ENCODE measurements at places on chromosomes 1 and 21.

GRCh38 chr1:156382561-156382960, 13.6 kb downstream of the RHBG start:
- no peak for DNase-seq

GRCh38 chr1:229205854-229206253, 65.1 kb upstream of the RAB4A start:
- no peak for DNase-seq

DNA sequence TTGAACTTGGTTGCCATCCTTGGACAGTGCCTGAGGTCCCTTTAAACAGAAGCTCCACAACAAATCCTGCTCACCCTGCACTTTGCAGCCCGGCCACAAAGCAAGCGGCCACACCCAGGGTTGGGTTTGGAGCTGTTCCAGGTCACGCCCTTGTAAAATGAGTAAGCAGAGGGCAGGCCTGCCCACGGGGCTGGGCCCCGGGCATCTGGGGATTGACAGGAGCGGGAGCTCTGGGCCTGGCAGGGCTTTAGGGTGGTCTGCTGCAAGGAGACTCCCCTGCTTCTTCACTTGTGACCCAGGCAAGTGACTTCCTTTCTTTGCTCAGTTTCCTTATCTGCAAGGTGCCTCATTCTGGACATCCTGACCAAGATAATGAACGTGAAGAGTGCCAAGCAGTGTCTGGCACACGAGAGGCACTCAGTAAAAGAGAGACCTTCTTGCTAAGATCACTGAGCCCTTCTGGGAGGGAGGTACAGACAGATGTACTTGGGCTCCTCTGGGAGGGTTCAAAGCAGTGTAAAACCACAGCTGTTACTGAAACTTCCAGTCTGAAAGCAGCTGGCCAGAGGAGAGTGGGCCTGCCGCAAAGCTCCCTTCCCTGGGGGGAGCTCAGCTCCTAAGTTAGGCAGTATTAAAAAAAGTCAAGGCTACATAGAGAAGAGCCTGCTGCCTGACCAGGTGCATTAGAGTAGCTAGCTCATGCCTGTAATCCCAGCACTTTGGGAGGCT, 2.6 kb downstream of the E2F2 start:
- DNase-seq = peak; percentile 47

DNA sequence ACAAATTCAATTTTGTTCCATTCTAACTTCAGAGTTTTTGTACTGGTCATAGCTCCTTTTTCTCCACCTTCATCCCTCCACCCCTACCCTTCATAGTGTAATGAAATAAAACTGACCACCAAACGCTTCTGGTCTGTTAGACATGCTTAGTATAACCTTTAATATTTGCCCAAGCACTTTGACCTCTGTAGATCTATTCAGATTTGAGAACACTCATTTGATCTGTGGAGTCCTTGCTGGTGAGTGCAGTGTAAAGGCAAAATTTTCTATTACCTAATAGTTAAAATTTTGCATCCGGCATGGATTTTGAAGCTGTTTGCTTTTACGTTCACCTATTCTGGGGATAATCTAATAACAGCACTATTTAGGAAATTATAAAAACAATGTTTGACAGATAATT, 41.2 kb downstream of the TMEM200B start:
- no peak for DNase-seq

DNA sequence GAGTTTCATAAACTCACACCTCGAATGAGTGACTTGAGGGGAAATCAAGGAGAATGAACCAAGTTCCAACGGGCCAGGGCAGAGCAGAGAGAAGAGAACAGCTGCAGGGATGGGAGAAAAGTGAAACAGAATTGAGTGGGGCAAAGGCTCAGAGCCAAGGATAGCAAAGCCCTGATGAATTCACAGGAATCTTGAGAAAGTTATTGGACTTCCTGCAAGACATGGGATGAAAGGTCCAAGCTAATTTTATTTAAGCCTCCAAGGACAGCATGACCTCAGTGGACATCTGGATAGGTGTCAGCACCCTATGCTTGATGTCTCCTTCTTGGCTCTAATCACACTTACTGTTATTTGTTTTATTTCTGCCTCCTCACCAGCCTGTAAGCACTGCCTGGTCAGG, 43.0 kb upstream of the RAVER2 start:
- no peak for DNase-seq

DNA sequence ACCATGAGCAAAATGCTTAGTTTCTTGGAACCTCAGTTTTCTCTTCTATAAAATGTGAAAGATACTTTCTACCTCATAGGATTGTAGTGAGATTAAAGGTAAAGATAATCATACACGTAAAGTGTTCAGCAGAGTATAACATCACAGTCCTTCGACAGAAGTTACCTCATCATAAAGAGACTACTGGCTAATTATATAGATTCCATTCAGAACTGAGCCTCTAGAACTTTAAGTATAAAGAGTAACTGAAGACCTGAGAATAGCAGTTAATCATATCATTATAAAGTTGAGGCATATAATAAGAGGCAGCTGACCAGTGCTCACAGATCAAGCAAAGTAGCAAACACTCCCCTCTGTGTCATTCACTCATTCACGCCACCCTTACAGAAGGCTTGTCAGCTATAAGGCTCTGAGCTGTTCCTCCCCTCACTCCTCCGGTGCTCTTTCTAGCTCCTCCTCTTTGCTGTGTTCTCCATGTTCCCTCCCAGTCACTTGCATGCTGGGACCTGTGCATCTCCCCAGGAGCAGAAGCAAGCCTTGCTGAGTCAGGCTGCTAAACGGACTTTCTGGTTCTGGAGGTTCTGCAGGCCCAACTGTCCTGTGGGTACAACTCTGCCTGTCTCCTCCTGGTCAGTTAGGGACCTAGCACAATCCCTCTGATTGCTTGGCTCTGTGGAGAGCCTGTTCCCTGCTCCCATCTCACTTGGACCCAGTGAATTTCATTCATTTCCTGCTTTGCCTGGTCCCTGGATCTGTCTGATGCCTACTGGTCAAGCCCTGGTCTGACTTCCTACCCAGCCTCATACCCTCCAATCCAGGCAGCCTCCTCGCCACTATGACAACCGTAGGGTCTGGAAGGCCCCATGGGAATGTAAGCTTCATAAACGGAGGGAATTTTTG, 28.3 kb upstream of the LY9 start:
- no peak for DNase-seq

- DNase-seq = no peak
These were observed 5.9 kb upstream of the LHX9 start for GRCh38 chr1:197911111-197911856.

DNA sequence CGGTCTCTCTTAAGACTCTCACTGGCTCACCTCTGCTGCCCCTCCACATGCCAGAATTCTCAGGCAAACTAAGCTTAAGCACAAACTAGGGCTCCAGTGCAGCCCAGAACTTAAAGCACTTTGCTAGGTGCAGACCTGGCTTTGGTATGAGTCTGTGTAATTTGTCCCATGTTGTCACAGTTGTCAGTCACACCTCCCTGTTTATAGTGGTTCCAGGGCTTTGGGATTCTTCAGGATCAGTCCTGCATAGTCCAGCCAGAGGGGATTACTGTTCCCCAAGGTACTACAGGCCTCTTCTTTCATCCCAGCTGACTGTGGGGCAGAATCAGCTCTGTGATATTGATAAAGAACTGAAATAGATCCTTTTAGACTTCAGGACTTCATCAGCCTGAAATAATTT, 105.0 kb upstream of the UBE2U start:
- no peak for DNase-seq

DNA sequence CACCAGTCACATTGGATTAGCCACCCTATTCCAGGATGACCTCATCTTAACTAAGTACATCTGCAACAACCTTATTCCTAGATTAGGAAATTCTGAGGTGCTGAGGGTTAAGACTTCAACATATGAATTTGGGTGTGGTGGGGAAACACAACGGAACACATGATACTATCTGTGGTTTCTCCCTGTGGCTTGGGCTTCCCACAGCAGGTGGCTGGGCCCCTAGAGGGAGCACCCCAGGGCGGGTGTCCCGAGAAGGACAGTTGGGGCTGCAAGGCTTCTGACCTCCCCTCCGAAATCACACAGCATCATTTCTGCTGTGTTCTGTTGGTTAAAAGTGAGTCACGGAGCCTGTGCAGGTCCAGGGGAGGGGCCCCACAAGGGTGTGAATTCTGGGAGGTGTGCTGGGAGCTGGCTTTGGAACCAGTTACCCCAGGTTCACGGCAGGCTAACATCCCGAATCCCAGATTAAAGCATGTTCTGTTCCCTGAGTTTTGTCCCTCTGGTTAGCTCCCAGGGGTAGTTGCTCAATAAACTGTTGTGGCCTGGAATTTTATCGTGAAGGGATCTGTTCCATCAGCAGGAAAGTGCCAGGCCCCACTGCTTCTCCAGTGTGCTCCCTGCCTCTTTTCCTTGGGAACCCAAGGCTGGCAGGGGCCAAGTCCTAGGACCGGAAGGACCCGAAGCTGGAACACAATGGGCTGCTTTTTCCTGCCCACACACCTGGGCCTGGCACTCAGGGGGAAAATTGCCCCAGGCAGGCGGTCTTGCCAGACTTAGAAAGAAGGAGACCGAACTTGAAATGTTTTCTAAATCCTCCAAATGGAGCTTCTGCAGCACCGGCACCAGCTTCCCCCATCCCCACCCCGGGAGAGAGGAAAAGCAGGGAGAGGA, 154.0 kb upstream of the WNT4 start:
- no peak for DNase-seq

GRCh38 chr1:2155147-2155598, 39.4 kb downstream of the FAAP20 start:
- DNase-seq = no peak

- no peak for DNase-seq
These were observed 58.2 kb downstream of the TBX19 start for GRCh38 chr1:168338589-168339503.

DNA sequence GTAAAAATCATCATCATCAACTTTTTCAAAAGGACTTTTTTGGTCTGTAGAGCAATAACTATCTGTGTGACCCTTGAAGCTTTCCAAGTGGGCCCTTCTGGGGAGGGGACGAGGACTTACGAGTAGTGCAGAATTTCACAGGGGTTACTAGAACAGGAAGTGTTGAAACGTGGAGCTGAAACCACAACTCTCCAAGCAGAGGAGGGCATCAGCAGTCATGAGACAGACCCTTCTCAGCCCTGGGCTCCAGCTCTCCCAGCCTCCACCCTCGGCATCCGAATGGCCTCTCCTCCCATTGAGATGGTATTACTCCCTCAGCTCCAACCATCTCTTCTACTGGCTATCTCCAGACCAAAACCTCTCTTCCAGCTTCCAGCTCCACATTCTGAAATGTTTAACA, 3.6 kb downstream of the FAM89A start:
- DNase-seq = no peak

DNA sequence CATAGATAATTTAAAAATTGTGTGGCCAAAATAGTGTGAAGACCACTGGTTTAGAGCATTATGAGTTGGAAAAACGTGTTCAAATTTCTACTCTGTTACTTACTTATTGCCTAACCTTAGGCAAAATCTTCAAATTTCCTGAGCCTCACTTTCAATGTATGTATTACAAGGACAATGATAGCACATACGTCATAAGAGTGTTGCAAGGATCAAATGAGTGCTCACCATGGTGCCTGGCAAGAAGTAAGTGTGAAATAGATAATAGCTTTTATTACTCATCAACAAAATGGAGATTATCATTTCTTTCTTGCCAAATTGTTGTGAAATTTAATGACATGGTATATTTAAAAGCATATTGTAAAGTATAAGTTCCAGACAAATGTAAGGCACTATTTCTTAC, 57.2 kb downstream of the FH start:
- no peak for DNase-seq

GRCh38 chr1:54246116-54246721, 46.3 kb downstream of the MRPL37 start:
- no peak for DNase-seq

DNA sequence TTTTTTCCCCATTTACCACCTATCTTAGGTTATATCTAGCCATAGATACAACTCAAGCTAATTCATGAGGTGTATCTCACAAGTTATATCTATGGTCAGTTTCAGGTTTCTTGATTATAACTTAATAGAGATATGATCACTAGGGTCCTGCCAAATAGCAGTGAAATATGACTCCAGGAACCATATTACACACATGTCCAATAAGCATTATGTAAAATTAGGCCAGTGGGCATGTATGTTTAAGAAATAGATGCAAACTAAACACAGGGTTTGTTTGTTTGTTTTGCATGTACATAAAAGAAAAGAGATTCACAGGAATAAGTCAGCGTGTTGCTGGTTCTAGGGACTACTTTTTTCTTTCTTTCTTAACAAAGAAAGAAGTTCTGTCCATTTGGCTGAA, 112.5 kb upstream of the ST6GALNAC5 start:
- no peak for DNase-seq

DNA sequence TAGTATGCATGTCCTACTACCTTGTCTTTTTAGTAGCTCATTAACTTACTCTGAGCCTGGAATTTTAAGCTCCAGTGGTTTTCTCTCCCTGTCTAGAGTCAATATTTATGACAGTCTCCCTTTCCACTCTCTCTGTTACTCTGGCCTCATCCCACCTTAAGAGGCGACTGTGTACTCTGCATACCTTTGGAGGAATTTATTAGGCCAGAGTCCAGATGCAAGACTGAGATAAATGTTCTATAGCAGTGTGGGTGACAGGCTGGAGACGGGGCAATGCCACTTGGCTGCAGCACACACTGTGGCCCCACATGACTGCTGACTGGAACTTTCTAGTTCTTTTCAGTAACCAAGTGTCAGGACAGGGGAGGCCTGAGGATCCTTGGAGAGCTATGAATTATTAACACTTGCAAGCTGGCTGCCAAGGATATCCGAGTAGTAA, 4.1 kb upstream of the PDZK1 start:
- DNase-seq = no peak

- no peak for DNase-seq
These were observed 61.1 kb upstream of the HP1BP3 start for GRCh38 chr1:20848162-20848561.

DNA sequence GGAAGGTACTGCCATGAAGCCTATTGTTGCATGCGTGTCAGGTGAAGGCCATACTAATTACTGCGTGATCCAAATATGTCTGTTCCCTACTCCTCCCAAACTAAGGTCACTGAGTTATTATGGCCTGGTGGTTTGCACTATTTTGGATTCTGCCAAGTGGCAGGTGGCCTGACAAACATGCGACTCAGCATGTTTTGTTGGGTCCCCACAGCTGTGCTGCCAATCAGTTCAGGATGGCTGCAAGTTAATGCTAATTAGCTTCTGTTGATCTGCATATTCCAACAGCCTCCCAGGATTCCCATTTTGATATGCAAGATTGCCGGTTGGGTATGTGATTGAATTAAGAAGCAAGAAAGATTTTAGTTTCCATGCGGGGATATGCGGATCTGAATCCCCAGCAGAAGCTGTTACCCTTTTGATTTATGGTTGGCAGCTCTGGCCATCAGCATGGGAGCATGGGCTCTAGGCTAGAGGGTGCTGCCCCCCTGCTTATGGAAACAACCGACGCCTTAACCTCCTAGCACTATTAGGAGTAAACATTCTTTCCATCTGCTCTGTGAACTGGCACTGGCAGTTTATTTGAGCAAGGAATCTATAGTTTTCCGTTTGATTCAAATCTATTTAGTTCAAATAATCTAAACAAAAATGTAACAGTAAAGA, 429.8 kb upstream of the C1orf87 start:
- DNase-seq = no peak

DNA sequence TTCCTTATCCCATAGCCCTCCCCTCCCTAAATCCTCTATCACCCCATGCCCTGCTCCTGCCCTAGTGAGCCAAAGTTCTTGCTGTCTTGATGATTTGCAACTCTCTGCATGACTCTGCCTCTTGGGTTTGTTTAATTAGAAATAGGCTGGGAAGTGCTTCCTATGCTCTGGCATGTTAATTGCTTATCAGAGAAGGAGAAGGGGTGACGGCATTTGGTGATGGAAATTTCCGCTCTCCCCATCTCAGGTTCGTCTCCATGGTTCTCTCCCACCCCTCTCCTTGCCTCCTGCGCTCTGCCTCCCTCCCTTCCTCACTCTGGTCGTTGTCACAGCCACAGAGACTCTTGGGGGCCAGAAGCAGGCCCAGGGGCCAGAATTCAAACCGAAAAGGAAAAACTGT, 68.9 kb downstream of the LRRN2 start:
- DNase-seq = no peak

Measured in NCI-H1436 treated with DMSO at 0.1 percent for 48 hours (cell line).